ENCODE measurements at places on chromosomes 1 and 21.

DNA sequence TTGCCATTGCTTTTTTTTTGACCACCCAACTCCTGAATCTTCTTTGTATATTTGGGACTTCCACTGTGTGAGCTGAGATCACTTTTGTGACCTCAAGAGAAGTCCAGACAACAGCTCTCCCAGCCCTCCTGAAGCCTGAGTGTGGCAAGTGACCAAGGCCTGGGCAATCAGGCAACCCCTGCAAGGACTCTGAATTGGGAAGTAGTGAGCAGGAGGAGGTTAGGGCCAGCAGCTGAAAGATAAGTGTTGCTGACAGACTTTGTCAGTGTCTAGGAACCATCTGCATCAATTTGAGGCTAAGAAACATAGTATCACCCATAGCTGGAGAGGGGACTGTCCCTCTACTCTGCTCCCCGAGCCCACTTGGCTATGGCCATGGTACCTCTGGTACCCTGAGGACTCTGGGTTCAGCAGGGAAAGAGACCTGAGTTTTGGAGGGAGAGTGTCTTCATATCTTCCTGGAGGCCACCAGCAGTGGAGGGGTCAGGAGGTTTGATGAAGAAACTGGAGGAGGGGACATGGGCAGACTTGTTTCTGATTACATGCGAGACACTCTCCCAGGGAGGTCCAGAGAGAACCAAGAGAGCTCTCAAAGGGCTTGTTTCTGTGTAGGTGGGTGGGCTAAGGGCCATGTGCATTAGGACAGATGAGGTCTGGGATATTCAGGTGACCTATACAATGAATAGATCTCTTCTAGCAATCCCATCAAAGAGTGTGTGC lies 147.0 kb upstream of the DNAH14 start:
- DNase-seq: no peak

GRCh38 chr1:205229916-205230700 lies 2.4 kb downstream of the TMCC2 start:
- DNase-seq: no peak

- DNase-seq: no peak
These were observed 48.2 kb upstream of the EPB41 start for GRCh38 chr1:28865997-28866650.

- DNase-seq: no peak
These were observed 55.0 kb downstream of the MEGF6 start for GRCh38 chr1:3556336-3556735.

DNA sequence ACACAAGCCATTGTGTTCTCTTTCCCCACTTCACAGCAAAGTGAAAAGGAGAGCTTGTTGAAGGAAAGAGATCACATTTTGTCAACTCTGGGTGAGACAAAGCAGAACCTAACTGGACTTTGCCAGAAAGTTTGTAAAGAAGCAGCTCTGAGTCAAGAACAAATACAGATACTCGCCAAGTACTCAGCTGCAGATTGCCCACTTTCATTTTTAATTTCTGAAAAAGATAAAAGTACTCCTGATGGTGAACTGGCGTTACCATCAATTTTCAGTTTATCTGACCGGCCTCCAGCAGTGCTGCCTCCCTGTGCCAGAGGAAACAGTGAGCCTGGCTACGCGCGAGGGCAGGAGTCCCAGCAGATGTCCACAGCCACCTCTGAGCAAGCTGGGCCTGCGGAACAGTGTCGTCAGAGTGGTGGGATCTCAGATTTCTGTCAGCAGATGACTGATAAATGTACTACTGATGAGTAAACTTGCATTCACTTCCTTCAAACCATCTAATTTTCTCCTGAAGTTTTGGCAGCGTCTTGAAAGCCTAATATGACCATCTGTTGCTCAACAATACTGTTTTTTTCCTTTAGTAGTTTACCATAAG lies 43.7 kb downstream of the BACH1 start:
- no peak for DNase-seq

GRCh38 chr1:5311147-5311546 lies 656.7 kb downstream of the AJAP1 start:
- DNase-seq: no peak

- no peak for DNase-seq
These were observed 45.9 kb downstream of the CHD5 start for GRCh38 chr1:6134206-6134605.

DNA sequence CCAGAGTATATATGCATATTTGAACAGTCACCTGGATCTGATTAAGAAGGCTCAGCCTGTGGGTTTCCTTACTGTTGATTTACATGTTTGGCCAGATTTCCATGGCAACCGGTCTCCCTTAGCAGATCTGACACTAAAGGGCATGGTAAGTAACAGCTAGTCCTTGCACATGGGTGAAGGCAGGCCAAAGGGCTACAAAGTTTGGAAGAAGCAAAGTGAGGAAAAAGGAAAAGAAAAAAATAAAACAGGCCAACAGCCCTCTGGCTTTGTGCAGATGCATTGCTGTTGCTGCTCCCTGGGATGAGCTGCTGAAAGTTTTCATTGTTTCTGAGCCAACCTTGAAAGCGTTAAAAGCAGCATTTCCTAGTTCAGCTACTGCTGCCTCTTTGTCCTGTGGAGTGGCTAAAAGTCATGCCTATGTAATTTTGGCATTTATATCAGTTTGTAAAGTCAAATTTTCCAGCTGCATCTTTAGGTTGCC lies 176.5 kb upstream of the HOOK1 start:
- DNase-seq: no peak

DNA sequence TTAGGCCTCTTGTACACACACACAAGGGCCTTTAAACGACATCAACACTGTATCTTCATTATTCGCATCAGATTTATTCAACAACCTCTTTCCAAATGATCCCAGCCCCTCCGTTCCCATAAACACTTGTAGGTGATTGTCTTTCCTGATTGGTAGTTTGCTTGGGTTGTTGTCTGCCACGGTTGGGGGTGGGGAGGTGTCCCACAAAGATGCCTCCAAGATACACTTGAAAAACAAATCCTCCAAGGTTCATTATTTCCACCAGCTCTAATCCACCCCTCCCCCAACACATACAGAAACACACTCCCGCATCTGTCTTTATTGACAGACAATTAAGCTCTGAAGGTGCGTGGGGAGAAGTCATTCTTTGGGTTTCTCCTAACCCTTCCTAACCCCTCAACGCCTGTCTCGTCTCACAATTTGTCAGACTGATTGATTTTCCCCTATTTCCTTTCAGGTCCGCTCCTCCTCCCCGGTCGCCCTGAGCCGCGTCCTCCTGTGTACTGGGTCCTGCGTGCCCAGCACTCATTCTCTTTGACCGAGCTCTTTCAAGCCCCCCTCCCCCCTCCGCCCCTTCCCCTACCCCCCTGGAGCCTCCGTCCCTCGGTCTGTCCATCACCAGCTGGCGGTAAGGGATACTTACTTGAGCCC lies 1.4 kb downstream of the WDR26 start:
- DNase-seq: no peak

DNA sequence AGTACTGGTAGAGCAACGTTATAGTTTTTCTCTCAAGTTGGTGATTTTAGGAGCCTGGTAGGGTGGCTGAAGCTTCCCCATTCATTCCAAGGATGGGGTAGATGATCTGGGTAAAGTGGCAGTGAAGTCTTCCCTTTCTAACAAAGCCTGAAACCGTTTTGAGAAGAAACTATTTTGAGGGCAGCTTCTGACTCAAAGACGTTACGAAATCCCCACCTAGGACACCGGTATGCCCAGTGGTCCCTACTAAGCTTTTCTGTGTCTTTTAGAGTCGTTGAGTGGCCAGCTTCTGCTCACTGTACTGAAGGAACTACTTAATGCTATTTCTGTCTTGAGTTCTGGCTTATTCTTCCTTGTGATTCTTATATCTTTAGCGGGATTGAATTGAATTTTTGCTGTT lies 1.4 kb downstream of the WDTC1 start:
- DNase-seq: no peak

GRCh38 chr1:183986941-183987340 lies 50.6 kb downstream of the COLGALT2 start:
- DNase-seq: no peak

DNA sequence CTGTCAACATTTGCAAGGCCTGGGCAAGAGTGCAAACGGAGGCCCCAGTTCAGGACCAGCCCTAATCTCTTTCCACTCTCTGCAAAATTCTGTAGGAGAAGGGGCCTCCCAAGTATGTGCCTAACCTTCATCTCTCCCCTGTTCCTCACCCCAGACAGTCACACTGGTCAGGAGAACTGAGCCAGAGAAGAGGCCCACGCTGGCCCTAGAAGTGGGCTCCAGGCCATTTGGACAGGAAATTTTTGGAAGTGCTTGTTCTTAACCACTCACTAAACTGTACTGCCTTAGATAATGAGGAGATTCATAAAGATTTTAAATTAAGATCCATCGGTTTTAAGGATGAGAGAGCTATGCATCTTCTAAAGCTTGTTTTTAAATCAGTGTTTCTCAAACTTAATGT lies 129.7 kb upstream of the ADGRL2 start:
- DNase-seq: no peak

DNA sequence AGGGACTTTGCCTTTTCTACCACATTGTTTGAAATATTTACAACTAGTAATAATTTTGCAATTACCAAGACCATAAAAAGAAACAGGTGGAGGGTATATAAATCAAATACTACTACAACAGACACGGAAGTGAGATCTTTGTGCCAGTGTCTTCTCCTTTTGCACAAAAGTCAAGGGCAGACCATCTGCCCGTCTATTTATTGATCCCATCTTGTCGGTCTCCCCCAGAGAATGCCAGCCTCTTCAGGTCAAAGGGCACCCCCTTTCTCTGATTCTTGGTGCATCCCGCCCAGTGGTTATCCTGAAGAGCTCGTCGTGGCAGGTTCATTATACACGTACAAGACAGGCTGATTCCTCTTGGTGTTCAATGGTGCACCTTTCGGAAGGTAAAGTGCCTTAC lies 4.8 kb upstream of the PDE9A start:
- no peak for DNase-seq

DNA sequence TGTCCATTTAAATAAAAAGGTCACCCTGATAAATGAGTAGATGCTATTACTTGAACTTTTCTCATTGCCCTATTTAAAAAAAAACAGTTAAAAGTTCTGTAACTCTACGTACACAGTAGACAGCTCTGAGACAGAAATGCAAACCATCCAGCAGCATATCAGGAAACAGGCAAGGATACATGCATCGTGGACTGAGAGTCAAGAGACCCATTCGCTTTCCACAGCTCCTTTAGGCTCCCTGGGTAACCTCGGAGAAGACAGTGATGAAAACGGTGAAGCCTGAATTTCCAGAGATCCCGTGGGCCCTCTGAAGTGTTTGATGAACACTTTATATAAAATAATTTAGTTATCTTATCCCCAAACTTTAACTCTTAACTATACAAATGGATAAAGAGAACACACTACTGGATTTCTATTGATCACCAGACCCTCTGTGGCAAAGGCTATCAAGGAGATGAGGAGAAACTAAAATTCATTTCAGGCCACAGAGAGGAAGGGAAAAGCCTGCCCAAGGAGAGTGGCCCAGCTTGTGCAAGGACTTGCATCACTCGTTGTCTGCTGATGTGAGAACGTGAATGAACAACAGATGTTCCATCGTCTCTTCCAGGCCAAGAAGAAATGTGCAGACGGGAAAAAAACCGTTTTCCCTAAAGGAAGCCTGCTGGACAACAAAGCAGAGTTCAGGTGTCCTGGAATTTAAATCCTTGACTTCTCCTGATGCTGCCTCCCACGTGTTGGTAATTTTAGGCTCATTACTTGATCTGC lies 131.0 kb downstream of the TGFBR3 start:
- no peak for DNase-seq

DNA sequence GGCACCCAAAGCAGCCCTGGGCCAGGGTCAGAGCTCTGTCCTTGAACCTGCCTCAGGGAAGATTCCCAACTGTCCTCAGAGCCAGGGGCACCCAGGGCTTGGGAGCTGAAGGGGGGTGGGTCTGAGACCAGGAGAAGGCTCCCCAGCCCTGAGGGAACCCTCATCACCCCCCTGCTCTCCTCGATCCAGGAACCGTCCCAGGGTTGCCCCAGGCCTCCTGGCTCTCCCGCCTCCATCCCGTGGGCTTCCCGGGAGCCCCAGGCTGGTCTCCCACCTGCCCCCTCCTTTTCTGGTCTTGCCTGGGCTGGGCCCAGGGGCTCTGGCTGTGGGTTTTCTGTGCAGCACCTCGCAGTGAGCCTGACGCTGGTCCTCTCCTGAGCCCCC lies 6.7 kb upstream of the SAMD11 start:
- no peak for DNase-seq

DNA sequence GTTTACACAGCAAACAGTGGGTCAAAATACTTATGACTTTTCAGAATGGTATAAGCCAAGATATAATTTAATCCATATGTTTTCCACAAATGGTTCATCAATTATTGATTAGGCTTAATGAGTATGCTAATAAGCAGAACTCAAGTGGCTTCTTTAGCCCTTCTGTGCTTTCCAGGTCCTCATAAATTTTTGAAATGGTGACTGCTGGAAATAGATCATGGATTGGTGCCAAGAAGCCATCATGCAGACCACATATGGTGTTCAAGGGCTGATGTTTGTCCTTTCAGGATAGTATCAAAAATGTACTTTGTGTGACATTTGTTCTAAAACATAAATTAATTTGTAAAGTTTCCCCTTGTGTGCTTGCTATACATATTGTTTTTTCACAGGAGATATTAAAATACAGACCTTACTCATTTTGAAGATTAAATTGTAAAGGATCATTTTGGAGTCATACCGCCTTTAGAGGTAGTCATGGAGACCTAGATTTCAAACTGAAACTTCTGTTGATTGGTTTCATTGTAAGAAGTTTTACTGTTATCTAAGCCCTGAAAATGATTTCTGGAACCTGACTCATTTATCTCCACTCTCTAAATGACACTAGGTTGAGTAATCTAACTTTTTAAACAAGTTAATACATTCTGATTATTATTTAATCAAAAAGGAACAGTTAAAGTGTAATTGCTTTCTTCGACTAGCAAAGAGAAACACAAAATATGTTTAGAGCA lies 507.9 kb downstream of the PLA2G4A start:
- no peak for DNase-seq

- no peak for DNase-seq
These were observed 12.4 kb downstream of the SLC30A1 start for GRCh38 chr1:211566431-211567025.

- DNase-seq: no peak
These were observed 348.2 kb downstream of the RWDD3 start for GRCh38 chr1:95582191-95582590.
